ENCODE measurements at places on chromosomes 7 and 10.

DNA sequence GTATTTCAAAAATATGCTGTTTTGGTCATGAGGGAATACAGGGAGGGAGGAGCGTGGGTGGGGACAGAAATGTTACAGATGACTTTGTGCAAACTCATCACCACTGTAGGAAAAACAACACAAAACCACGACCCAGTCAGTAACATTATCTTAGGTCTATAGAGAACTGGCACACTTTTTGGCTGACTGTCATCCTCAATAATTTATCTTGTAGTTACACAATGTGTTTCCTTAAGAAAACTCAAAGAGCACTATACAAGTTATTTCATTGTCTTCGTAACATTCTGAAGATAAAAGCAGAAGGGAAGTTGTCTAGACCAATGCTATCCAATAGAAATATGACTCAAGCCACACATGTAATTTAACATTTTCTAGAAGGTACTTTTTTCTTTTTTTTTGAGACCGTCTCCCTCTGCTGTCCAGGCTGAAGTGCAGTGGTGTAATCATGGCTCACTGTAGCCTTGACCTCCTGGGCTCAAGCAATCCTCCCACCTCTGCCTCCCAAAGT is 16.9 kb upstream of the CDK14 start:
- peak; percentile 93 for DNase-seq

- no peak for DNase-seq
Observed at GRCh38 chr7:55377162-55377817, 12.2 kb downstream of the LANCL2 start.

DNA sequence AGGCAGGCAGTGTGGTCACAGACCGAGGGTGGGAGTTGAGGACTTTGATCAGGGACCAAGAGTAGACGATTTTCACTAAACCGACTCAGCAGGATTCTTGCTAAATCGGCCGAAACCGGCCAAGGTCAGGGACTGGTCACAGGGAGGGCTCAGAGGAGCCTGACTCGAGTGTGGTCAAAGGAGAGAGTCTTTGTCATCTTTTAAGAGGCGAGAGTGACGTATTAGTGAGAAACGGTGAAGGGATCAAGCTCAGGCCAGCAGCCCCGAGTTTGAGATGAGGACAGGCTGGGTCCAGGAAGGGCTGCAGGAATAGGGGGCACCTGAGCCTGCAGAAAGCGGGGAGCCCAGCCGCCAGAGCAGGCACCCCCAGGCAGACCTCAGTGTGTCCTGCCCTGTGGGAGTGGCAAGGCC is 41.6 kb upstream of the FAM20C start:
- no peak for DNase-seq

DNA sequence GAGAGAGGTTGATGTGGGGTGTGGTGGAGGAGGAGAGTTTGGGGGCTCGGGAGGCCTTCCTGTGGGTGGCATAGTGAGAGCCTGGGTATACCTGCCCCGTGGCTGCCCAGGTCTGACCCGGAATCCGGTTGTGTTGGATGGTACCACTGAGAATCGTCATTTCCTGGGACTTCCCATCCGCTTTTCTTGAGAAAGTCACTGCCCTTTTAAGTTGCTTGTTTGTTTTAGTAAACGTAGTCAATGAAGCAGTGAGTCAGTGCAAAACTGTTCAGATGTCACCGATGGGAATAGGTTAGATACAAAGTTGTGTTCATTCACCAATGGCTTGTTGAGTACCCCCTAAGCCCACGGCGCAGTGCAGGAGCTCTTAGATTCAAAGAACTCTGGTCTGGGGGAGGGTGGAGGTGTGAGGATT is 285.8 kb downstream of the CAMK1D start:
- DNase-seq: no peak

DNA sequence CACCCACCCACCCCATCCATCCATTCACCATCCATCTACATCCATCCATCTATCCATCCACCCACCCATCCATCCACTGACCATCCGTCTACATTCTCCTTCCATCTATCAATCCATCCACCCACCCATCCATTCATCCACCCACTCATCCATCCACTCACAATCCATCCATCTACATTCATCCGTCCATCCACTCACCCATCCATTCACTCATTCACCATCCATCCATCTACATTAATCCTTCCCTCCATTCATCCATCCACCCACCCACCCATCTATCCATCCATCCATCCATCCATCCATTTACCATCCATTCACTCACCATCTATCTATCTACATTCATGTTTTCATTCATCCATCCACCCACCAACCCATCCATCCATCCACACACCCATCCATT is 292.5 kb downstream of the ADARB2 start:
- no peak for DNase-seq

DNA sequence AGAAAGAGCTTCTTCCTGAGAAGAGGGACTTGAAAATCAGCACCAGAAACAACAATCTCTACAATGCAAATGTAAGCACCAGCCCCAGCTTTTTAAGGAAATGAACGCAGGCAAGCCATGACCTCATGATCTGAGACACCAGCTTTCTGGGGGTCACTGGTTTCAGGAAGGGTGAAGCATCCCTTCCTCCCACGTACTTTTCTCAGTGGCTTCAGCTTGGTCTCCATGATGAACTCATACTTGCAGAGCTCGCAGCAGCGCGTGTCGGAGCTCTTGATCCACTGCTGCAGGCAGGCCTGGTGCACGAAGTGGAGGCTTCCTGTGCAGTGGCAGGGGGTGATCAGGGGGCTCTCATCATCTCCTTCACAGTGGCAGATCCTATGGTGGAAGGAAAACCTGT is 87.0 kb downstream of the ALOX5 start:
- DNase-seq: no peak

DNA sequence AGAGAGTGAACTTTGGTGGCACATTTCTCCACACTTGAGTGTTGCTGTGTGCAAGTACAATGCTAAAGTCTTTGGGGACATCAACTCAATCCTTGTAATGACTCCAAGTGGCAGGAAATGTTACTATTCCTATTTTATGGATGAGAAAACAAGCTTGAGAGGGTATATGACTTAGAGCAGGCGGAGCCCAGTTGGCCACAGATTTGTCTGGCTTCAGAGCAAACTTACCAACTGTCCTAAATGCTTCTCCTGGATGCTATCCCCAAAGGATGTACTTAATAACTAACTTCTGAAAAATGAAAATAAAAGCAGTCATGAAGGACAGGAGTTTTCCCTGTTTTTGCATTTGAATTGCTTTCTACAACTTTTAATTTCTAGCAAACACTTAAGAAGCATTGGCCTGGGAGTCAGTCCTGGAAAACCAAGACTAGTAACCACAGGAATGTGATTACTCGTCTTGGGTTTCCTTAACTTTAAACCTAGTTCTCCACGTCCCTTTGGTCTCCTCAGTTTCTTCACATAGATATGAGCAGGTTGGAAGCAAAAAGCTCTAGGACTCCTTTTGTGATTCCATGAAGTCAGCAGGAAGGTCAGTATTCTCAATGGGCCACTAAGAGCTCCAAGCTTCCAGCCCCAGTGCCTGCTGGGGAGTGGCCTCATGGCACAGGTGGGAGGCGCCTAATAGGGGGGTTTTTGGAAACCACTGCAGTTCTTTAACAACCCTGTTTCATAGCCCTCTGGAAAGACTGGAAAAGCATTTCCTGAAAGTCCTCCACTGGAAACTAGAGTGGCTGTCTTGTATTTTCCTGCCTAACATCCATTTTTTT is 140.8 kb downstream of the GLCCI1 start:
- DNase-seq: peak; percentile 48

GRCh38 chr7:91287371-91288084 is 23.3 kb downstream of the FZD1 start:
- peak; percentile 29 for DNase-seq

GRCh38 chr10:94299417-94299816 is 63.3 kb downstream of the NOC3L start:
- peak; percentile 80 for DNase-seq

GRCh38 chr10:35705671-35706070 is 63.6 kb upstream of the FZD8 start:
- DNase-seq: no peak

DNA sequence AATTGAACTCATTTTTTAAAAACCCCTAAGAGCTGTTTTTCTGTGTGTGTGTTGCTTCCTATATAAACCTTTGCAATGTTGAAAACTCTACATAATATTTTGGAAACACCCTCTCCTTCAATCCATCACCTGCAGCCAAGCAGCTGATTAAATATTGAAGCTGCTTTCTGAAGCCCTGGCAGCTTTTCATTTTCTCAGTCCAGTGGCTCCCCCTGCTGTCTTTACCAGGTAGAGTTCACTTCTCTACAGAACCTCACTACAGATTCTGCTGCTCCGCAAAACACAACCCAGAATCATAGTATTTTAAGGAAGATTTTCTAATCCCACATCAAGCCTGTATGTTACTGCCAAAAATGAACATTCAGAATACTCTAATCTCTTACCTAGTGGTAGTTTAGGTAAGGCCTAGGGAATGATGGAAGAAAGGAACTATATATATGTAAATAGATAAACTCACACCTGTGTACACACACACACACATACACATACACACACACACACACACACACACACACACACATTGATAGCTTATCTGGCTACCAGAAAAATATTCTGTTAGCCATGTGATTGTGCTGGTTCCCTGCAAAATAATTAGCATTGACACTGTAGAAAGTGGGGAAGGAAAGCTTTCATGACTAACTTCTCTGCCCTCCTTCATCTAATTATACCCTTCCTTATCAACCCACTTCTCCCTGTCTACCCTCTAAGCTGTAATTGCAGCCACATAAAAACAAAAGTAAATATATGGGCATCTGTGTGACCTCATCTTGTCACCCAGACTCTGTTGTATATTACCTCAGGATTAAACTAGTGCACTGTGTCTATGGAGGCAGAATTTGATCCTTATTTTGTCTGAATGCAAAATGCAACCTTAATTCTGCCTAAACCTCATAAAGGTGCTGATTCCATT is 229.5 kb upstream of the FZD1 start:
- peak; percentile 60 for DNase-seq

DNA sequence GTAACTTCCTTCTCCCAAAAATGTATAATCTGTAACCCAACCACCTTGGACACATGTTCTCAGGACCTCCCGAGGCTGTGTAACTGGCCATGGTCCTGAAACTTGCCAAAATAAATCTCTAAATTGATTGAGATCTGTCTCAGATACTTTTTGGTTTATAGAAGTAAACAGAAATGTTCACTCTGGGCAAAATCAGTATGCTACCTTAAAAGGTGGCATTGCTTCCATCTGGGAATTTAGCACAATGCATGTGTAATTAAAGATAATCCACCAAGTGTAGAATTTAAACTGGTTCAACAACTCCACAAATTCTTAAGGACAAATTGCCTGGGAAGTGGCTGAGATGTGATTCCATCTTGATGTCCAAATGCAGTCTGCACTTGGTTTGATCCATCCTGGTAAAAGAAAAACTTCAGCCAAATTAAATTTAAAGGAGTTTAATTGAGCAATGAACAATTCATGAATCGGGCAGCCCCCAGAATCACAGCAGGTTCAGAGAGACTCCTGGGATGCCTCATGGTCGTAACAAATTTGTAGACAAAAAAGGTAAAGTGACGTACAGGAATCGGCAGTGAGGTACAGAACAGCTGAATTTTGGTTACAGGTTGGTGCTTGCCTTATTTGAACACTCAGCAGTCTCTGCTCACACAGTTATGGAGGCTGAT is 102.6 kb upstream of the PFKP start:
- DNase-seq: no peak

All from fibroblast of upper back skin (primary cell).